ENCODE measurements at places on chromosomes 6 and 20. TPM values are rescaled to one million over a fixed set of nuclear protein-coding genes. Genes with fewer than 3 reads are reported as not detected.

CD93 gene
- 7.0 TPM for total RNA-seq

FNDC1 gene
- 1.6 TPM for total RNA-seq

UBE3D gene
- total RNA-seq, result 7.2 TPM

PI3 gene
- total RNA-seq, result not detected

ZDHHC14 gene
- total RNA-seq, result 5.8 TPM

FOXC1 gene
- 7.5 TPM for total RNA-seq

PLA2G7 gene
- total RNA-seq, result 3.6 TPM

GJA1 gene
- total RNA-seq, result 74.3 TPM

- DNase-seq, result no peak
- no peaks in the 10 kb centered on the region for H3K4me1 ChIP-seq
- H3K27ac ChIP-seq, result no peak overlapping the region
- no peaks in the 10 kb centered on the region for H3K27me3 ChIP-seq
Observed at GRCh38 chr6:47200536-47201334, 109.0 kb downstream of the TNFRSF21 start.

GRCh38 chr6:38151580-38152500, 332.3 kb downstream of the ZFAND3 start:
- no peak overlapping the region for H3K4me3 ChIP-seq
- no peaks in the 10 kb centered on the region for H3K36me3 ChIP-seq
- H3K27ac ChIP-seq, result no peak overlapping the region

- DNase-seq, result no peak
- no peaks in the 10 kb centered on the region for H3K36me3 ChIP-seq
- no peaks in the 10 kb centered on the region for H3K27me3 ChIP-seq
- no peak overlapping the region for H3K27ac ChIP-seq
- no peaks in the 10 kb centered on the region for H3K4me1 ChIP-seq
Observed at GRCh38 chr20:60570481-60571277, 612.5 kb downstream of the CDH26 start.

DNA sequence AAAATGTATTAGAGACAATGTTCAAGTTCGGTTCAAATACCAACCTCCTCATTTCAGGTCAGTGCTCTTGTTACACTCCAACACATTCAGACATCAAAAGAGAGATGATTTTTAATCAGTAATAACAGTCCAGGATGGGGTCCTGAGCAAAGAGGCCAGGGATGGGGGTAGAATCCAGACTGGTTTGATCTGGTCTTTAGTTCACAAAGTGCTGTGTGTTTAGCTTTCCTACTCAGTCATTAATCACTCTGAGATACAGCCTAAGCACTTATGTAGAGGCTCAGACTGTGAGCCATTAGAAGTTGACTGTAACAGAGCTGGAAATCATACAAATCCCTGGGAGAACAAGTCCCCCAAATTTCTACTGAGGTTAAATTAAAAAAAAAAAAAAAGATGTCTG, 241.6 kb downstream of the PTPRK start:
- H3K36me3 ChIP-seq, result no peaks in the 10 kb centered on the region
- no peak overlapping the region for H3K27ac ChIP-seq
- H3K4me3 ChIP-seq, result no peak overlapping the region
- DNase-seq, result no peak

- no peaks in the 10 kb centered on the region for H3K36me3 ChIP-seq
- H3K4me1 ChIP-seq, result no peaks in the 10 kb centered on the region
- no peaks in the 10 kb centered on the region for H3K27me3 ChIP-seq
- no peak for DNase-seq
Observed at GRCh38 chr6:11381801-11382513, 149.5 kb upstream of the NEDD9 start.

- H3K4me1 ChIP-seq, result no peaks in the 10 kb centered on the region
- H3K27ac ChIP-seq, result no peak overlapping the region
- no peaks in the 10 kb centered on the region for H3K36me3 ChIP-seq
- no peak overlapping the region for H3K4me3 ChIP-seq
- H3K27me3 ChIP-seq, result no peaks in the 10 kb centered on the region
- no peak for DNase-seq
Observed at GRCh38 chr20:31260326-31260932, 3.0 kb downstream of the DEFB115 start.

DNA sequence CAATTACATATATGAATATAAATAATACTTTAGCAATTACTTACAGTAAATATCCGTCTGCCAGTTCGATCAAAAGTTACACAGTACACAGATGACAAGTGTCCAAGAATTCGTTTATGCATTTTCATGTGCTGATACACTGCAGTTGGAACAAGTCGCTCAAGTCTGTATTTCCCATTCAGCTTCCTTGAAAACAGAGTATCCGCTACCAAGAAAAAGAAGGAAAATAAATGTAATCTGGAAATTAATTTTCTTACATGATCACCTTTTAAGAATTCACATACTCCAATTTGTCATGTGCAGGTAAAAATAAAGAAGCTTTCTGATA, 35.3 kb downstream of the PHIP start:
- no peak overlapping the region for H3K27ac ChIP-seq
- DNase-seq, result no peak
- H3K4me1 ChIP-seq, result peaks cover 2% of the 10 kb centered on the region
- H3K36me3 ChIP-seq, result no peaks in the 10 kb centered on the region

DNA sequence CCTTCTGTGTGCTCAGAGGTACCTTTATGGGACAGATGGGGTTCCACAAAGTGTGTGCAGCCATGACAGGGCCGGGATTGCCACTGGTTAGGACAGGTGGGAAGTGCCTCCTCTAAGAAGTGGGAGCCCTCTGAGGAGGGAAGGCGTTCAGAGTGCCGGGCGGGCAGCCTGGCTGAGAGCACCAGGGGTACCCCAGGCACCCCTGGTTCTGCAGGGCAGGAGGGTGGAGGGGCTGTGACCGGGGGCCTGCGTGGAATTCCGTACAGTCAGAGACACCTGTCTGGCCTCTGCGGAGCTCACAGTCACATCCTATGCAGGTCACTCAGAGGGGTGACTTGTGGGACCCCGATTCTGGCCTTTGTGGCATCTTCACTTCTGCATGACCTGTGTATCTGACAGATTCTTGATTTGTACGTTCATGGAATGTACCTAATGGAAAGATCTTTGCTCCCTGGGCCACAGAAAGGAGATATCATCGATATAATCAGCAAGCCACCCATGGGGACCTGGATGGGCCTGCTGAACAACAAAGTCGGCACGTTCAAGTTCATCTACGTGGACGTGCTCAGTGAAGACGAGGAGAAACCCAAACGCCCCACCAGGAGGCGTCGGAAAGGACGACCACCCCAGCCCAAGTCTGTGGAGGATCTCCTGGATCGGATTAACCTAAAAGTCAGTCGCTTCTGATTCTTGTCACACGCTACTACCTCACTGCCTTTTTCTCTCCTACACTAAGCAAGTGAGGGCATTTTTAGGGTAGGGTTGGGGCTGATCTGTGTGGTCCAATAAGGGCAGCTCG, 190.9 kb downstream of the SASH1 start:
- no peaks in the 10 kb centered on the region for H3K36me3 ChIP-seq
- no peak overlapping the region for H3K27ac ChIP-seq
- no peaks in the 10 kb centered on the region for H3K27me3 ChIP-seq
- H3K4me3 ChIP-seq, result no peak overlapping the region
- DNase-seq, result no peak
- peaks cover 4% of the 10 kb centered on the region for H3K4me1 ChIP-seq

GRCh38 chr6:16973545-16974386, 128.1 kb upstream of the STMND1 start:
- H3K27ac ChIP-seq, result no peak overlapping the region
- H3K36me3 ChIP-seq, result no peaks in the 10 kb centered on the region
- no peaks in the 10 kb centered on the region for H3K4me1 ChIP-seq
- DNase-seq, result no peak

DNA sequence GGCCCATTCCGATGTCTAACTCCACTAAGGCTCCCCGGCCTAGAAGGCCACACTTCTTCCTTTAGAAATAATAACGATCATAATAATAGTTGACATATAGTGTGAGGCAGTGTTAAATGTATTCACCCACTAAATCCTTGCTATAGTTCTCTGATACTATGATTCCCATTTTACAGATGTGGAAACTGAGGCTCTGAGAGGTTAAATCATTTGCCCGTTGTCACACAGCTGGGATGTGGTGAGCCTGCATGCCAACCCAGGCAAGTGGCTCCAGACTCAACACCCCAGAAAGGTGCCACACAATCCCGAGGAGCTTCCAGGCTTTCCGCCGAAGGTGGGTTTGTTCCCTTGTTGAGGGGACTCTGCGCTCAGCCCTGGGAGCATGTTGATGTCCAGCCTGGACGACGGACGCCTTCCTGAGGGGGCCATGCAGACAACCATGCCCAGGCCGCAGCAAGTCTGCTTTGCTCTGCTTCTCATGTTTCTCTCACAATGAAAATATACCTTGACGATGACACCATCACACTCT, 104.6 kb upstream of the CDYL start:
- no peak overlapping the region for H3K4me3 ChIP-seq
- no peaks in the 10 kb centered on the region for H3K4me1 ChIP-seq
- DNase-seq, result no peak

DNA sequence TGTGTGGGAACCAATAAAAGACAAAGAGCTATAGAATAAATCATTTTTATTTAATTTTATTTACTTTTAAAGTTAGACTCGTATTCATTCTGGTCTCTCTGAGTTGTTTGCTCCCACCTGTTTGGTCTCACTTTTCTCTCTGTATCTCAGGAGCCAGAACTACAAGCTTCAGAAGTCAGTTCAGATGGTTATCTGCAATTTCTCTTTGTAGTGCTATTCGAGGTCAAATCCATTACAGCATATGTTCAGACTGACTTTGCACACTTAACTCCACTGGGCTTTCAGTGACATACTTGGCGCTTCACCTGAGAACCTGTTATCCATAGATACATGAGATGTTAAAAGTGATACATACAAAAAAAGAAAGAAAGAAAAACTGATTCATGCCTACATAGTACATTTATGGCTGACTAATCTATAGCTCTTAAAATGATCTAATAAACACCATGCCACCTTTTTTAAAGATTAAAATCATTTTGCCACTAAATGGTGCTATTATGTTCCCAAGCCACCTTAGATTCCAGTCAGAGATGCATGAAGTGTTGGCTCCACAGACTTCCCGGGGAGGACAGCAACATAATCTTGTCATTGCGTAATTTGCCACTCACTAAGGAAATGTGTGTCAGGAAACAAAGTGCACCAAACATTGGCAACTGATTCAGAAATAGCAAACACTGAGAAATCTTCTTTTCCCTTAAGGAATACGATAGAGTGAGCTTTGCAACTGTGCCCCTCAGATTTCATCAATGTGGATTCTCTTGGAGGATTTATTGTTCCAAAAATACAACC, 396.7 kb downstream of the HACE1 start:
- no peaks in the 10 kb centered on the region for H3K36me3 ChIP-seq
- no peak for DNase-seq
- H3K4me3 ChIP-seq, result no peak overlapping the region
- H3K4me1 ChIP-seq, result no peaks in the 10 kb centered on the region

DNA sequence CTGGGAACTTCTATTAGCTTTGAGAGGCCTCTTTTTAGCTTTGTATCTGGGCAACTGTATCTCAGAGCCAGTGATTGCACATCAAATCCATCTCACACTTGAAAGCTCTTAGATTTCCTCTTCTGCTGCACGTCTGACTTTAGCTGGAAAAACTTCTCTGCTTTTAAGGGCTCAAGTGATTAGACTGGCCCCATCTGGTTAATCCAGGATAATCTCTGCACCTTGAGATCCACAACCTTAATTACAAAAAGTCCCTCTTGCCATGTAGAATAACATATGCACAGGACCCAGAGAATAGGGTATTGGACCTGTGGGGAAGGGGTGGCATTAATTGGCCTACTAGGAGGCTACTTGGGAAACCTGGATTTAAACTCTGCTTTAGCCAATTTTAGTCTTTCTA, 24.2 kb downstream of the KLHL31 start:
- H3K4me3 ChIP-seq, result no peak overlapping the region
- no peaks in the 10 kb centered on the region for H3K36me3 ChIP-seq
- H3K27me3 ChIP-seq, result no peaks in the 10 kb centered on the region
- DNase-seq, result no peak

DNA sequence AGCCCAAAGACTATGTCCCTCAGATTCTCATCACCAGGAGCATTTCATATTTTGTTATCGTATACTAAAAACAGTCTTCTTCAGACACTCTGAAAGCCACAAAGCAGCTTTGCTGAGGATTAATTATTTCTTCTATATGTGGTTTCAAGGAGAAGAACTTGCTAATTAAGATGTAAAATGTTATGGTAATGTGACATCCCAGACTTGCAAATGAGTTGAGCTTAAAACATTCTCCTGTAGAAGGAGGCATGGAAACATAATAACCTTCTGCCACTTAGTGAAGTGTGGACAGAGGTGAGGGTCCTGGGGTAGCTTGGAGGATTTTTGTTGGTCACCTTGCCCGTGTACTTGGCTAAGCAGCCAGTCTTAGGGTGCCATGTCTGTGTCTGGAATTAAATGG, 16.7 kb upstream of the MAPRE1 start:
- H3K4me3 ChIP-seq, result no peak overlapping the region
- no peaks in the 10 kb centered on the region for H3K27me3 ChIP-seq
- H3K27ac ChIP-seq, result no peak overlapping the region
- H3K36me3 ChIP-seq, result no peaks in the 10 kb centered on the region
- no peak for DNase-seq
- H3K4me1 ChIP-seq, result no peaks in the 10 kb centered on the region

GRCh38 chr6:63803371-63803770, 167.8 kb downstream of the PHF3 start:
- no peak for DNase-seq
- H3K27me3 ChIP-seq, result no peaks in the 10 kb centered on the region
- no peak overlapping the region for H3K4me3 ChIP-seq

GRCh38 chr6:152648105-152648504, 10.9 kb upstream of the SYNE1 start:
- DNase-seq, result no peak
- no peaks in the 10 kb centered on the region for H3K4me1 ChIP-seq
- no peak overlapping the region for H3K4me3 ChIP-seq
- no peaks in the 10 kb centered on the region for H3K27me3 ChIP-seq
- no peak overlapping the region for H3K27ac ChIP-seq

DNA sequence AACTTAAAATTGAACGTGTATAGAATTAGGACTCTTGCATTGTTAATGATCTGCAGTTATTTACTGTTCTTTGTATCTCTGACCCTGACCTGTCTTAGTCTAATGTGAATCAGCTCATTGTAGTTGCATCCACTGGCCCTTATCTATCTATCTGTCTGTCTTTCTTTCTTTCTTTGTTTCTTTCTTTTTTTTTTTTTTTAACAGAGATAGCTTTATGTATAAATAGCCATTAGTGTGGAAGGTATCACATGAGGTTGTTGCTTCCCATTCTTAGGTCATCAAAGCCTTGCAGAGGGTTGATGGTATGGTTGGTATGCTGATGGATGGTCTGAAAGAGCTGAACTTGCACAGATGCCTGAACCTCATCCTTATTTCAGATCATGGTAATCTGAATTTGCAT, 59.9 kb downstream of the ENPP1 start:
- no peaks in the 10 kb centered on the region for H3K4me1 ChIP-seq
- no peak overlapping the region for H3K4me3 ChIP-seq
- no peak overlapping the region for H3K27ac ChIP-seq

- H3K4me1 ChIP-seq, result no peaks in the 10 kb centered on the region
- no peak for DNase-seq
Observed at GRCh38 chr6:141443668-141444289, 688.9 kb upstream of the GJE1 start.

- H3K36me3 ChIP-seq, result no peaks in the 10 kb centered on the region
- H3K27ac ChIP-seq, result no peak overlapping the region
- no peaks in the 10 kb centered on the region for H3K27me3 ChIP-seq
- no peak overlapping the region for H3K4me3 ChIP-seq
Observed at GRCh38 chr6:56372406-56372995, 125.1 kb upstream of the COL21A1 start.
